Cardiac fibroblast (primary cell): ENCODE measurements at places on chromosomes 6 and 20.
A peak's percentile ranks its signal among the peaks of the same experiment; 100 is the strongest.

DNA sequence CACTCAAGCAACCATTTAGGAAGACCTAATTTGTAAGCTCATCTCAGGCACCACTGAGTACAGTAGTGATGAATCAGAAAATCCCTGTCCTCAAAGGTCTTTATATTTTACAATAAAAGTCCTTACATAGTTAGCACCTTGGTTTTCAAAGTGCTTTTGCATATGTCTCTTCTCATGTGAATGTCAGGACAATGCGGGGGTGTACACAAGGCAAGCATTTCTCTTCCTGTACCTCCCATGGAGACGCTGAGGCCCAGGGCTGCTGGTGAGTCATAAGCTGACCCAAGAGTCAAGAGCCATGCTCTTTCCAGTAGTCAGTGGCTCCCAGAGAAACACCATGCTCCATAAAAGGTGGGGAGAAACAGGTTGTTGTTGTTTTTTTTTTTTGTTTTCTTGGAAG is 174.0 kb downstream of the GJA10 start:
- DNase-seq, result peak; percentile 35

GRCh38 chr6:73515204-73515655 is 5.6 kb downstream of the EEF1A1 start:
- no peak for DNase-seq

DNA sequence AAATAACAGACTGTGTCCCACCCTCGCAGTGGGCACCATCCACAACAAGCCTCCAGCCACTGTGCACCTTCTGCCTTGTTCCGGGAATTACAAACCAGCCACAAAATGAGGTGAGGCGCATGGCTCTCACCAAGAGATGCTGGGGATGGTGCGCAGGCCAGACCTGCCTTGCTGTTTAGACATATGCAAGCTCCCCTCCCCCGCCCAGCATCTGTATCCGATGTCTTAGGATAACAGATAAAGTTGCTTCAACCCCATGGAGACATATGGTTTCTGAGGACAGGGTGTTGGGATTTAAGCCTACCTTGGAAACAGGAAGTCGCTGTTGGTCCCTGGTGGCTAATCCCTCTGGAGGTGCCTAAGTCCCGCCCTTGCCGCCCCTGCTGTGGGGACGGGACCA is 50.4 kb upstream of the MPC1 start:
- DNase-seq, result no peak

DNA sequence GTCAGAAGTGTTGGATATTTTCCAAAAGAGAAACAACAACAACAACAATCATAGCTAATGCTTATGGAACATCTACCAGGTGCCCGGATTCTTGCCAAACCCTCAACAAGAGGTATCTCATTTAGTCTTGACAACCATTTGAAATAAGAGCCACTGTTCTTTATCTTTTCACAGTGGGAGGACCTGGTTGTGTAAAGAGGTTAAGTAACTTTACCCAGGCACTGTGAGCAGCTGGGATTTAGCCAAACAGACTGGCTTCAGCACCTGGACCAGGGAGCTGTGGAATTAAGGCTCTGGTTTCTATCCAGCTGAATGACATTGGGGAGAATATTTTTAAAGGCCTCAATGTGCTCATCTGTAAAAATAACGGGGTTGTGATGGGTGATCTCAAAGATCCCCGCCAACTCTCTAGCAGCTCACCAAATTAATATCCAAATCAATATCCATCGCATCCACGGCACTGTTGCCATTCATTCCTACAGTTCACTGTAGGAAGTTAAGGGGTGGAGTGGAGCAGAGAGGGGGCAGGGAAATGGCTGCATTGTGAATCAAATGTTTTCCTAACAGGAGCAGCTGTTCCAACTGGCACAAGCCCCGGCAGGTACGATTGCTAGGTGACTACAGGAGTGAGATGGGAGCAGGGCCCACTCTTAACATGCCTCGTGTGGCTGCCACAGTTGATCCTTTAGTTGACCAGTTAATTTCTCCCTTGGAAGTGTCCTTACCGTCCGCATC is 61.8 kb downstream of the GCNT2 start:
- DNase-seq, result no peak

- no peak for DNase-seq
These were observed 42.3 kb downstream of the YTHDF1 start for GRCh38 chr20:63173552-63174191.

DNA sequence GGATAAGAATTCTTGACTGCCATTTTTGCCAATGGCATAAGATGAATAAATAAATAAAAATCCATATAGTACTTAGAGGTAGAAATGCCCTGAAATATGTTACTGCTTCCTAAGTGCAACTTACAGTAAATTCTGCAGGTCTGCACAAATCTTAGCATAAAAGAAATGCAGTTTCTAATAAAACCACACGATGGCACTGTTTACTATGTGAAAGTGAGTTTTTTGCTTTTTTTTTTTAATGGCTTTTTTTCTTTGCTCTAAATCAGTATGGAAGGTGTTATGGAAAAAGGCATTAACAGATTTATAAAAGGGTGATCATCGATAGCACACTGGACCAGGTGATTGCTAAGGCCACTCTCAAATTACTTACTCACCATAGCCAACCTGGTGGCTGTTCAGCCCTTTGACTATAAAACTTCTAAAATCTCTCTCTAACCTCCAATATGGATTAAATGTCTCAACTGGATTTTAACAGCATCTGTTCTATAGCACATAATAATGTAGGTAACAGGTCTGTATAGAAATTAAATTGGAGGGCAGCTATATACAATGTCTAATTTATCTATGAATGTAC is 45.8 kb downstream of the AHI1 start:
- DNase-seq, result peak; percentile 64

- no peak for DNase-seq
These were observed 117.4 kb downstream of the FAXC start for GRCh38 chr6:99232056-99232455.

DNA sequence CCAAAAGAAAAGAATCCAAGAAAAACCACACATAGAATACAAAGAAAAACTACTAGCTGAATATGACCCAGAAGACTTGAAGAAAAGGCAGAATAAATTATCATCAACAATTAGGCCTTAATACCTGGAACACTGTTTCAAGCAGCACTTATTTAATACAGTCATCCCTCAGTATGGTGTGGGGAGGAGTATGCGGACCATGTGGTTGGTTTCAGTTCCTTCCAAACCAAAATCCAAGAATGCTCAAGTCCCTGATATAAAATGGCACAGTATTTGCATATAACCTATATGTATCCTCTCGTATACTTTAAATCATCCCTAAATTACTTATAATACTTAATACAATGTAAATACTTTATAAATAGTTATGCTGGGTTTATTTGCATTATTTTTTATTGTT is 16.1 kb downstream of the CDK19 start:
- DNase-seq, result no peak

DNA sequence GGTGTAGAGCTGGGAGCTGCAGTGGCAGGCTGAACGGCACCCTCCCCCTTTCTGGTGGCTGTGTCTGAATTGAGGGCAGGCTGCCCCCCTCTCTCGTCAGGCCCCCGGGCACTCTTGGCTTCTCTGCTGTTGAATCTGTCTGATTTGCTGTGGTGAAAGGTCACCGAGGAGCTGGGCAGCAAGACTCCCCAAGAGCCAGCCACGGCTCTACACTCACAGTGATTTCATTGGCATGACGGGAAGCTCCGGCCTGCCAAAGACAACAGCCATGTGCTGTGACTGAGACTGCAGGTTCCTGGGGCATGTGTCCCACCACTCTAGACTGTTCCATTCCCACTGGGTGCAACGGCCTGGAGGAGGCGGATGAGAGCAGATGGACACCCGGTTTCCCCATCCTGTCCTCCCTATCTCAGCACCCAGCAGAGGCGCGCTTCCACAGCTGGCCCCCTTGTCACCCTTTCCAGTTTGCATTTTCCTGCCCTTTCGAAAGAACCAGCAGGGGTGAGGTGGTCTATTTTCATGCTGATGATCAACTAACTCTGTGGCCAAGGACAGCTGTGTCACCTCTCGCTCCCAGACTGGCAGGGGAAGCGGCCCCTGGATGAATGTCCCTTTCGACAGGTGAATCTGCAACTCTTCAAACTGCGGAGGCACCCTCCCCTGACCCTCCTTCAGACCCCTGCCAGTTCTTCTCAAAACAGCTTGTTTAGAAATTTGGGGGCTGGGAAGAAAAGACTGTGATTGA is 2.2 kb downstream of the APCDD1L start:
- DNase-seq, result peak; percentile 55

- DNase-seq, result no peak
These were observed 102.0 kb downstream of the HIVEP1 start for GRCh38 chr6:12114055-12114503.

DNA sequence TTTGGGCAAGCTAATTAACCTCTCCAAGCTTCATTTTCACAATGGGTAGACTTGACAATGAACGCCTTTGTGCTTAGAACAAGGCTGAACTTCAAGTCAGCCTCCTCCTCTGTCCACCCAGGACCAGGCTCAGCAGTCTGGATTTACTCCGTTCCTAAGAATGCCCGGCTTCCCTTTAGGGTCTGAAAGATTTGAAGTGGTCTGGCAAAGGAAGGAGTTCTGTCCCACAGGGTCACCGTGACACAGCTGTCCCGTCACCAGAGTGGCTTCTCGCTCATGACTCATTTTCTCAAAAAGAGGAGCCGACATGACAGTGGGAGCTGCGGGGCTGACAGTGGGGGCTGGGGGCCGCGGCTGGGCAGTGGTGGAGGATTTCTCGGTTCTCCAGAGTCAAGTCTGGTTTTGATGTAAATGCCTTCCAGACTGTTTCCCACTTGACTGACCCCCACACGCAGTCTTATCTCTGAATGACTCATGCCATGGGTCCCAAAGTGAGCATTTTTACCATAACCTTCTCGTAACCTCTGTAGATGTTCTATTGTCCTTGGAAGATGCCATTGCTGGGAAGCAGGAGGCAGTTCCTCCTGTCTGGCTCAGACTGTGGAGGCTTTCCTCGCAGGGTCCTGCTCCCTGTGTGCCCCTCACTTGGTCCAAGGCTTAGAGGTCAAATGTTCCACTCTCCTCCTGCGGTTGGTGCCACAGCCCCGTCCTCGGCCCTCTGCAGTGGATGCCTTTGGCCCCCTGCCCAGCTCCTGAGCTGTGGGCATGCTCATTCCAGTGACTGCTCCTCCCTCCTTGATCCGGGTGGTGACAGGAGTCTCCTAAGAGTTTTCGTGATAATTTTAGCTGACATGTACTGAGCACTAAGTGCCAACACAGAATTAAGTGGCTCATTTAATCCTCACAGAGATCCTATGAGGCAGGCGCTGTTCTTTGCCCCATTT is 253.1 kb downstream of the FNDC1 start:
- DNase-seq, result no peak

GRCh38 chr6:13927203-13927602 is 2.5 kb downstream of the RNF182 start:
- no peak for DNase-seq

DNA sequence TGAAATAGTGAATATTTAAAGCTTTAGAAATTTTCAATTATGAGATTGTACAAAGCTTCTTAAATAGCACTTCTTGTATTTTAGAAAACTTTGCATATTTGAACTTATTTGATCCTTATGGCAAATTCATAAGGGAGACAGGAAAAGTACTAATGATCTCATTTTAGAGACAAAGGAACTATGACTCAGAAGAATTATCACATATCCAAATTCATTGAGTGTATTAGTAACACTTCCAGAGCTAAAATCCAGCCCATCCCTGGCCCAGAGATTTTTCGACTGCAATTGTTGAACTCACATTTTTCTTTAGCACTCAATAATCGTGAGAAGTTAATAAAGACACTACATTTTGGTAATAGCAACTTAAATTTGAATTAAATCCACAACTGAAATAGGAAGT is 704.3 kb downstream of the EPM2A start:
- DNase-seq, result no peak

- no peak for DNase-seq
These were observed 23.7 kb downstream of the SNRPB start for GRCh38 chr20:2446845-2447244.

GRCh38 chr20:20498076-20498861 is 130.4 kb downstream of the INSM1 start:
- no peak for DNase-seq
